ENCODE measurements at places on chromosomes 2 and 18.

GRCh38 chr18:14933964-14934363 is 186.0 kb downstream of the ANKRD30B start:
- DNase-seq: no peak

DNA sequence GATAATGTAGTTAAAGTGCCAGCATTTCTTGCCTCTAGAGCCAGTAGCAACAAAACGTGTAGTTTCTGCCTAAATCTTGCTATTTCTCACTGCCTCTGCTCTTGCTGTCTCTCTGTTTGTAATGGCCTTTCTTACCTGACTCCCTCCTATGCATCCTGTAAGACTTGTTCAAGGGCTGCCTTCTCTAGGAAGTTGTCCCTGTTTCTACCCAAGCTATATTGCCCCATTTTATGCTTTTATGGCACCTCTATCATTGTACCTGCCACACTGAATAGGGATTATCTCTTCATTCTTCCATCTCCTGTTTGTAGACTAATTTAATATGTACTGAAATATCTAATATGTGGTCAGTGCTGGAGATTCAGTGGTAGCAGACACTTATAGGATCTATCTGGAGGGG is 49.2 kb downstream of the PLCL1 start:
- DNase-seq: no peak

GRCh38 chr2:175535631-175536030 is 354.1 kb upstream of the ATP5MC3 start:
- DNase-seq: no peak

DNA sequence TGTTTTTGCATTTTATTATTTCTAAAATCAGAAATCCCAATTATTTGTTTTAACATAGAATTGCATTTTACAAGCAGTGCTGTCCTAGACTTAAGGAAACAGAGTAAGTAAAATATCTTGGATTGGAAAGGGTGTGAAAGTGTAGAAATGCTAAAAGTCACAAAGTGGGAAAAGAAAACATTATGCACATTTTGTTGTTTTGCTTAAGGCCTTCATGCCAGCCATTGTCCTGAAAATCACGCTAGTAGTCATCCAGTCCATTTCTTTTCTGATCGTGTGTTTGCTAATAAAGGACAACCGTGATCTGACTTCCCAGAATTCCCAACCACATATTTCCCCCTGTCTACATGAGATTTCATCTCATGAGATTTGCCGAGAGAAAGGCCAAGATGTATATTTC is 199.1 kb downstream of the PTGR3 start:
- no peak for DNase-seq

DNA sequence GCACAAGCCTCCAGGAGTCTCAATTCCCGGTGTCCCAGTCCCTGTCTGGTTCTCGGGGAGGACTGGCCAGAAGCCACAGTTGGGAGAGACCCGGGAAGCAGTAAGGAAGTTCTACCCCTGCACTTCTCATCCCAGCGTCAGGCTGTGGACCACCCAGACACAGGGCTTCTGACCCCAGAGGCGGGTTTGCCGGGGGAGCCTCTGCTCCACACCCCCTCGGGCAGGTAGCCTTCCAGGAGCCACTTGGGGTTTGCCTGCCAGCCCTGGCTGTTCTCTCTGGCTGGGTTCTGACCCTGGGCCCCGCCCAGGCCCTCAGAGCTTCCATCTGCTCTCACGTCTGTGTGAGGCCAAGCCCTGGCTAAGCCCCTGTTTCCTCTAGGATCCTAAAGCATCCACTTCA is 94.4 kb upstream of the GPC1 start:
- no peak for DNase-seq

GRCh38 chr2:121804340-121804739 is 48.9 kb downstream of the TSN start:
- DNase-seq: no peak

GRCh38 chr2:105129722-105130232 is 91.9 kb downstream of the MRPS9 start:
- no peak for DNase-seq

DNA sequence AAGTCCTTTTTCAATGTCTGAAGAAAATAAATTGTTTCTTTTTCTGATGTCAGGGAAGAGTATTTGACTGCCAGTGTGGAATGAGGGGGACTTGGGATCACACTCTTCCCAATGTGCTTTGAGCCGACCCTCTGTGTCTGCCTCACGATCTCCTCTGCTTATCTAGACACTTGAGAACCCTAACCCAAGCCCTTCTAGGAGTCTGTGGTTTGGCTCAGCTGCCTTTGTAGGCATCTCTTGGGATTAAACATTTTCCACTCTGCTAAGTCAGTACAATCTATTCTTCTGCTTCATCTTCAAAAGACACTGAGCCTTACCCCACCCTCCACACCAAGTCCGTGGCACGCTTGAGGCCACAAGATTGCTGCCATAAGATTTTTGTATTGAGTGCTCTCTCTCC is 19.4 kb downstream of the FAM110C start:
- no peak for DNase-seq

DNA sequence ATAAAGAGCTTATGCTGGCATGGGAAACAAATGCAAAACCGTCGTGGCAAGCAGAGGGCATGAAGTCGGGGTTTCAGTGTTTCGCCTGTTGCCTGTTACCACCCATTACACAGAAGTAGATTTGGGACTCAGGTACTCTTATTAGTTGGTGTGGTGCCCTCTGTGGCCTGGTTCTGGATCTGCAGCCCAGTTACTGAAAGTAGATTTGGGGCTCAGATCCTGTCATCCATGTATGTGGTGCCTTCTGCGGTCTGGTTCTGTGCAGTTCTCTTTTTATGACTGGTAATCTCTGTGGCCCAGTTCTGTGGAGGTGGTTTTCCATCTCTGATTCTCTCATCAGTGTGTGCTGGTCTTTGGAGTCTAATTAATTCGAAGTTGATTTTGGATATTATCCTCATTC is 45.2 kb downstream of the ADNP2 start:
- DNase-seq: peak; percentile 74

DNA sequence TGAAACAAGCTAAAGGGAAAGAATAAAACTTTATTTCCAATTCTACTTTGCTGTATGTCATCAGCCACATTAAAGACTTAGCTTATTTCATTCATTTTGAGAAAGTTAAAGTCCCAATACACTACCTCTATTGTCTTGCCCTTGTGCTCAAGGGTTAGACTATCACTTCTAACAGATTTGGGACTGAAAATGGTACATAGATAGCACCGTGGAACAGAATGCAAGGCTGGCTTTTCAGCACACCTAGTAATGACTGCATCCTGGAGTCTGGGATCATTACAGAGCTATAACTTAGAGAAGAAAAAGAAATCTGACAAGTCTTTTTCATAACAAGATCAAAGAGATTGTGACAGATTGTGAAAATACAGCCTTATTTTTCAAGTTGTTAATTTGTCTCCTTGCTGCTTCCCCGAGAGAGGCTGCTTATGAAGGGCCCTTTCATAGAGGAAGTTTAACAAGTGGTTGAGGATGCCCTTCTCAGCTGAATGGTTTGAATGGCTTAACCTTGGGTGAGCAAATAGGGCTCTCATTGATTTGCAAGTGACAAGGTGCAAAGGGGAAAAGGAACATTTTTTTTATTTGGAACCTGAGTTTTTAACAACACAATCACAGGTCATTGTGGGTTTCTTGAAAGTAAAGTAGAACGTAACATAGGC is 371.8 kb downstream of the EPHA4 start:
- no peak for DNase-seq

DNA sequence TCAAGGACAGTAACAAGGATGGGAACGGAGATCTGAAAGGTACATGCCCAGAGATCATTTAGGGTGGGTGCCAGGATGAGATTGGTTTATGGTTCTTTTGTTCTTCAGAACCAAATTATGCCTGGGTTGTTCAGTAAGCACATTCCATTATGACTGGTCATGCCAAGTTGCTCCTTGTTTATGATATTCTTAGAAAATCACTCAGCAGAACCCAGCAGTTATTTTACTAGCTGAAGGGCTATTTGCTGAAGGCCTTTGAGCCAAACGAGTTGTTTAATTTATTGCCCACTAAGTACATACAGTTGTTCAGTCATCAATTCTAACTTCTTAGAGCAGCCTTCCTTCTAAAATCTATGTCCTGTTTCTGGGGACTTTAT is 635 bp downstream of the SLC3A1 start:
- DNase-seq: no peak

All from stimulated activated naive CD8-positive, alpha-beta T cell treated with anti-CD3 and anti-CD28 coated beads, Interleukin-15, amount 100 ng/mL, for 72 hours (primary cell).